ENCODE measurements at places on chromosomes 5 and 9.

DNA sequence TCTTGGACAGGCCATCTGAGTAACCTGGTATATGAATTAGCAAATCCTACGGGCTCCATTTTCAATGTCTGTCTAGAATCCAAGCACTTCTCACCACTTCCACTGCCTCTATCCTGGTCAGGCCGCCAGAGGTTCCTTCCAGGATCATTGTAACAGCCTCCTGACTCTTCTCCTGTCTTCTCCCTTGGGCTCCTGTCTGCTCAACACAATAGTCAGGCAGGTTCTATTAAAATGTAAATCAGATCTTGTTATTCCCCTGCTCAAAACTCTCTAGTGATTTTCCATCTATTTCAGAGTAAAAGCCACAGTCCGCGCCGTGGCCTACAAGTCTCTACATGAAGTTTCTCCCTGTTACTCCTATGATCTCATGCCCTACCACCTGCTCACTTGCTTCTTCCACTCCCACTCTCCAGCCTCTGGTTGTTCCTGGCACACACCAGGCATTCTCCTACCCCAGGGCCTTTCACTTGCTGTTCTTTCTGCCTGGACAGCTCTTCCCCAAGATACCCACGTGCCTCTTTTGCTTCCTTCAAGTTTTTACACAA is 21.7 kb downstream of the ZNF366 start:
- DNase-seq = no peak

DNA sequence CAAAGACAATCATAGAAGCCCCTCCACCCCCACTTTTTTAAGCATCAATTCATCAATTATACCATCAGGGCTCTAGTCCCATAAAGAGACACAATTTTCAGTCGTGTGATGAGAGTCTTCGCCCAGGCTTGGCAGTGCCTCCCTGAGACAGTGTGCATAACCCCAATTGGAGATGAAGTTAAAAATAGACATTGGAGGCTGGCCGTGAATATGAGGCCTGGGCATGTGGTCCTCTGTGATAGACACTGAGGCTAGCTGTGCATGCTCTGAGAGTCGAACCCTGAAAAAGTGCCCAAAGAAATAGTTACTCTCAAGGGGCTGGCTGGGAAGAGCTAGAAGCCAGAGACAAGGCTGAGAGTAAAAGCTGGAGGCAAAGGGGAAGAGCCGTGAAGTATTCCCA is 248.6 kb upstream of the NR4A3 start:
- DNase-seq = no peak

DNA sequence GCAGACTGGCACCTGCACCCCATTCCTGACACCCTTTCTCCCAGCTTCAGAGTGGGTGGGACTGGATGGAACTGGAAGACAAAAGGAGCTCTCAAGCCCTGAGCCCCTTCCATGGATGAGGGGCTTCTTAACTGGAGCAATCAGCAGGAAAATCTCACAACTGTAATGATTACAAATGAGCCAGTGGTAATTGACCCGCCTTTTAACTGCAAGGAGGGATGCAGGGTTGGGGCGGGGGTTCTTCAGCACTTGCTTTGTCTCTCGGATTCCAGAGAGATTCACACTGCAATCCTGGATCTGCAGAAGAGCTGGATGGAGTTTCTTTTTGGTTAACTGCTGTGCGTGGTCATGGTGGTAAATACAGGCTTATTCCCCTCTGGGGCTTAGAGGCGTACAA is 160.1 kb upstream of the SHB start:
- DNase-seq = no peak

- no peak for DNase-seq
These were observed 669.7 kb downstream of the MAT2B start for GRCh38 chr5:164175083-164175482.

GRCh38 chr5:179336126-179336870 is 9.0 kb downstream of the ADAMTS2 start:
- DNase-seq = no peak

Measured in activated CD8-positive, alpha-beta memory T cell treated with anti-CD3 and anti-CD28 coated beads for 1 hour (primary cell).